ENCODE measurements at places on chromosomes 5 and 9.

GRCh38 chr5:174790906-174791305 is 66.5 kb downstream of the MSX2 start:
- DNase-seq, result no peak

DNA sequence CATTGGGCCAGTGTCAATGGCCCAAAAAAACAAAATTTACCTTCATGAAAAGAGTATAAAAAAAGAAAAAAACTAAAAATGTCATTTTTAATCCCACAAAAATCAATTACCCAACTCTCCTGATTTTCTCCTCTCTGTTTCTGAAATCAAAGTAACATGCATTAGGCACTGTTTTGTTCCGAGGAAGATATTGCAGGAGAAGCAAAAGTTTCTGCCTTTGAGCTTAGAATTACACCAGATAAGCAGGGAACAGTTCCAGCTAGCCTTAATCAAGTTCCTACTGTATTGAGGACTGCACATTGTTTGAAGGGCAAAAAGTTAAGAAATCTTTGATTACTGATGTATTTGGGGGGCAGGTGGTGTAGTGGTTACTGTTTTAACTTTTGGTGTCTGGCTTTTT is 1.1 kb upstream of the PRKAA1 start:
- no peak for DNase-seq

GRCh38 chr5:27474047-27474309 is 435.6 kb upstream of the CDH9 start:
- no peak for DNase-seq

- DNase-seq, result no peak
Measured at GRCh38 chr5:102937894-102938293, 182.0 kb downstream of the GIN1 start.

GRCh38 chr5:103433211-103433610 is 129.4 kb downstream of the NUDT12 start:
- no peak for DNase-seq

DNA sequence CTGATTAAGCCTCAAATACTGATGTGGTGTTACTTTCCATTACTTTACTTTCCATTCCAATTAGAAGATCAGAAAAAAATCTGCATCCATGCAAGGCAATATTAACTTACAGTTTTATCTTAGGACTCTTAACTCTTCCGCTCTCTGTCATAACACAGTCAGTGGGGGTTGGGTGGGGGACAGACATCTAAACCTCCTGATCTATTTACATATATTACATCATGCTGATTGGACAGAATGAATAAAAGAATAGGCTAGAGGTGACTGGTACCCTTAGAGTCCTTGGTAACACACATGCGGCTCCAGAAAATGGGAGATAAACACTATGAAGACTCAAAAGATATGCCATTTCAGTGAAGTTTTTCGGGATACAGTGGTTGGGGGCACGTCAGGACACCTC is 27.6 kb downstream of the RAPGEF6 start:
- no peak for DNase-seq

- DNase-seq, result no peak
Measured at GRCh38 chr5:58071566-58071965, 388.3 kb downstream of the PLK2 start.

GRCh38 chr5:137938751-137939143 is 49.5 kb downstream of the PKD2L2 start:
- no peak for DNase-seq

- DNase-seq, result no peak
Measured at GRCh38 chr5:175219366-175219765, 224.6 kb downstream of the DRD1 start.

DNA sequence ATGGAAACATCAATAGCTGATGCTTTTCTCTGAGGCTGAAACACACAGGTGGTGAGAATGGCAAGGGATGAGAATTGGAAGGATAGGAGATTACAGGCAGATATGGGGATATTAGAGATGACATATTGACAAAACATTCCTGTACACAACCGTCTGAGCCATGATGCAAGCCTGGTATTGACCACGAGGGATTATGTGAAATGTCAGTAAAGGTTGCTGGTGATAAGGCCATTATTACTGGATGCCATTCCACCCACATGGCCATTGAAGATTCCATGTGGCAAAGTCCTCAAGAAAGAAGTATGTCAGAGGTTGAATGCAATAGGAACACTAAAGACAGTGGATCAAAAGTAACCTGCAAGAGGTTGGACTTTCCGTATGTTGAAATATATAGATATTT is 15.7 kb downstream of the GRAMD2B start:
- DNase-seq, result no peak

GRCh38 chr9:78013934-78014333 is 17.7 kb downstream of the GNAQ start:
- no peak for DNase-seq

DNA sequence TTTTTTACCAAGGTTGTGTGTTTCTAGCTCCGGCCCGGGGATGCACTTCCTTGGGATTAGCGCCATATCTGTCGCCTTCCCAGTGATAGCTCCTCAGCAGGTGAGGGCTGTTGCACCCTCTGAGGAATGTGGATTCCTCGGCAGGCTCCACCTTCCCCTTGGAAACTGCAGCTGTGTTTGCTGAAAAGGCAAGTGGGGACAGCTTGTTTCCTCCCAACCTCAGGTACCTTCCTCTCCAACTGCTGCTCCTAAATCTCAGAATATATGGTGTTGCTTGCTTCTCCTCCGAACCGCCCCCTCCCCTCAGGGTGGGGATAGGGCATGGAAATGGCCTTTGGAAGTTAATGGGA is 1.3 kb downstream of the SLC1A1 start:
- peak; percentile 59 for DNase-seq

GRCh38 chr5:94469894-94470329 is 148.5 kb downstream of the KIAA0825 start:
- DNase-seq, result no peak

GRCh38 chr5:120910629-120911028 is 446.5 kb downstream of the PRR16 start:
- no peak for DNase-seq

GRCh38 chr9:135304886-135305285 is 174.7 kb upstream of the PPP1R26 start:
- no peak for DNase-seq

- no peak for DNase-seq
Measured at GRCh38 chr5:172858511-172858989, 24.5 kb downstream of the ERGIC1 start.

DNA sequence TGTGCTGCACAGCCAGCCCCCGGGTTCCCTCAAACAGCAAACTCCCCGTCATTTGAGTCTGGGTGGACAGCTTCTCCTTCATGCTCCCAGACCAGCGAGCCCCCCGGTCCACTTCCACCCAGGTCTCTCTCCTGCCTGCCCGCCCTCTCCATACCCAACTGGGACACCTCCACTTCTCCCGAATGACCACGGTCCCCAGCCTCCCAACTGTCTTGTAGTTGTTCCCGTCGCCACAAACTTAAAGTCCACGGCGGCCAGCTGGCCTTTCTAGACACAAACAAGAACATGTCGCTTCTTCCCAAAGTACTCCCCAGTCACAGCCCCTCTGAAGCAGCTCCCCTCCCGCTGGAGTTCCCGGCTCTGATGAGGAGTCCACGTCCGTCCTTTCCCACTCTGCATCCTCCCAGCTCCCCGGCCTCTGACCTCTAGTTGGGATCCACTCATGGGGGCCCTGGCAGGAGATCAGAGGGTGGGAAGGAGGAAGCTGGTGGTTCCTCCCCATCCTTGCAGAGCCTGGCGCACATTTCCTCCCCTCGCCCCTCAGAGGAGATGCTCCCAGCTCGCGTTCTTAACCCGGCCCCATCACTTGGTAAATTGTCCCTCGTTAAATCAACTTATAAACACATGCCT is 24.1 kb upstream of the PPP1R26 start:
- no peak for DNase-seq

DNA sequence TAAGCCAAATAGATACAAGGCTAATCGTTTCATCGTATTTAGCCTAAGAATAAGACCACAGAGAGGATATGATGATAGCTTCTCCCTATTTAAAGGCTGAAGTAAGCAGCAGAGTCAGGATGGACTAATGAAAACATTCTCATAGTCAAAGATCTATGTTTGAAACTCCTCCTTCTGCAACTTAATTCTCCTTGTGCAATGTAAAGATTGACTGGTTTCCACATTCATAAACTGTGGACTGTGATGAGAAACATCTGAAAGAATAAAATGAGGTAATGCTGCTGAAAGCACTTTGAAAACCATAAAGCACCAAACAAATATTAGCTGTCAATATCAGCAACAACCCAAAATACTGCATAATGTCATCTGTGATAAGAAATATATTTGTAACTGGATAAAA is 361.9 kb downstream of the CSNK1G3 start:
- no peak for DNase-seq

GRCh38 chr5:17172791-17173190 is 44.6 kb upstream of the BASP1 start:
- no peak for DNase-seq

- no peak for DNase-seq
Measured at GRCh38 chr5:111224561-111225345, 569 bp downstream of the CAMK4 start.

DNA sequence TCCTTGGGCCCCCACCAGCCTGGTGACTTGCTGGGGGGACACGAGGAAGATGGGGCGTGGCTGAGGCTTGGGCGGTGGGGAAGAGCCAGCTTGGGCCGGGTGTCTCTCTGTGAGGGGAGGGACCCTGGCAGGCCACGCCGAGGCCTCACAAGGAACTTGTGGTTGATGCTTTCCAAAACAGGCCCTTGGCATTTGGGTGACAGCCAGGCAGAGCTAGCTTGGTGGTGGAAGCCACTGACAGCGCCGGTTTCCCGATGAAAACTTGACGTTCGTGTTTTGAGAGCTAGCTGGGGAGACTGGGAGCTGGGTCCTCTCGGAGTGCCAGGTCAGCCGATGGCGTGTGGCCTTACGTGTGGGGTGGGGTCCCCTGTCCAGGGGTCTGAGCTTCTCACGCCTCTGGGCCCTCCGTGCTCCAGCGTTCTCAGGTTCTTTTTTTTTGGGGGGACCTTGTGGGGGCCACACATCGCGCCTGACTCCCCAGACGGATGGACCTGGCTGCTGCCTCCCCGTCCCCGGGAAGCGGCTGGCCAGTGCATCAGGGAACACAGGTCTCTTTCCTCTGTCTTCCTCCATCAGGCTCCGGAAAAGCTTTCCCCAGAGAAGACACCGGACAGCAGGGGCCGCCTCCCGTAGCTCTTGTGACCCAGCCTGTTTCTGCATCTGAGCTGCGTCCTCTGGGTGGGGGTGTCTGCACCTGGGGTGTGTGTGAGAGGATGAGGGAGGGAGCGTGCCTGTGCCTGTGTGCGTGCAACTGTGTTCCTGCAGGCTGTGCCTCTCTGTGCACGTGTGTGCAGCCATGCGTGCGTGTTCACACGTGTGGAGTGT is 129.3 kb upstream of the LPCAT1 start:
- no peak for DNase-seq

DNA sequence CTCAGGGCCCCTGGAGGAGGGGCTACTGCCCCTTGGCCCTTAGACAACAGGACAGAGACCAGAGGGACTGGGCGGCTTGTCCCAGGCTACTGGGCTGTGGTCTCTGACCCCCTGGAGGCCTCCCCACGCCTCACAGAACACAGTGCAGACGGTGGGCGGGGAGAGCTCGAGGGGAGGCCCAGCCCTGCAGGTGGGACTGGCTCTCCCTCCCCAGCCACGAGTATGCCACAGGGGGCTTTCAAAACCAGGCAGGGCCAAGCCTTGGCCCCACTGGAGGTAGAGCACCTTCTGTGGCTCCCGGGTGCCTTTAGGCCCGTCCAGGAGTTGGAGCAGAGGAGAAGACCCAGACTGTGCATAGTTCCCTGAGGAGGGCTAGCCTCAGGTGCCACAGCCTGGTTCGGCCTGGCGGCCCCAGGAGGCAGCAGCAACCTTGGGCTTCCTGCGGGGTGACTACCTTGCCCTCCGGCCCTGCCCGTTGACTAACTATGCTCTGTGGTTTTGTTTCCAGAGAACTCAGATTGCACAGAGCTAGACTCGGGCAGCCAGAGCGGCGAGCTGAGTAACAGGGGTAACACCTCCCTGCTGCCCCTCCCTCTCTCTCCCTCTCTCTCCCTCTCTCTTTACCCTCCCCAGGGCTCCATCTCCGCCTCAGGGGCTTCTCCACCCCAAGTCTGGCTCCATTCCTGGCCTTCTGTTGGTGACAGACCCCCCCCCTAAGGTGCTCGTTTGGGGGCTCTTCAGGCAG is 15.5 kb downstream of the CARD19 start:
- no peak for DNase-seq

DNA sequence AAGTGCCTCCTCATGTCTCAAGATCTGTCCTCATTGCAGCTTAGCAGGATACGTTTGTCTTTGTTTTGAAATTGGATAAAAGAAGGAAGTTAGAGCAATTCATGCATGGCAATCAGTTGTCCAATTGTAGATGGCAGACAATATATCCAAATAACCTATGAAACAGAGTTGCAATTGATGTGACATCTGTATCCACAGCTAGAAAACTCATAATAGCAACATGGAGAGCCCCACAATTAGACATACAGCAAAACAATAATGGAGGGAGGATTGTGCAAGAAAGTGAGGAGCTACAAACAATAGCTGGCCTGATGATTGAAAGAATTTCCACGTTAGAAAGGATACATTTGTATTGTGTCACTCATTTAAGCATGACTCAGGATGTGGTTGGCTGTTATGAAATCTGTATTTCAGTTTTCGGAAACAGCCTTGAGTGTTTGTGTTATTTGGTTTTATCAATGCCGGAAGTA is 132.0 kb downstream of the FAM174A start:
- DNase-seq, result no peak

GRCh38 chr5:59066367-59067163 is 483.7 kb downstream of the RAB3C start:
- DNase-seq, result no peak

DNA sequence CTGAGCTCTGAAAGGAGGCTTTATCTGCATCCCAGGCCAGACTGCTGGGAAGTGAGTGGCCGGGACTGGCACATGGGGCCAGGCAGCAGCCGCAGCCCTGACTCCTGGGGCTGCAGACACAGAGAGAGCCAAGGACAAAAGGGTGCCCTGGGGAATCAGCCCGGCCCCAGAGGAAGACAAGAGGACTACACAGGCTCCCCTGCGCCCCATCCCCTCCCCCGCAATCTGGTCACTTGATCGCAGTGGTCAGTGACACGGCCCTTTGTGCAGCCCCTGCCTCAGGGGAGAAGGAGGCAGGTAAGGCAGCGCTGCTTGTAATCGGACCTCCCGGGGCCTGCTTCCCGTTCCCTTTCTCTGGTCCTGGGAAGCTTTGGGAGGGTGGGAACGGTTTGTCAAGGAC is 55.5 kb upstream of the FUBP3 start:
- DNase-seq, result peak; percentile 66

- DNase-seq, result no peak
Measured at GRCh38 chr5:157912621-157913325, 53.8 kb upstream of the CLINT1 start.

GRCh38 chr9:125894566-125894965 is 147.4 kb downstream of the PBX3 start:
- no peak for DNase-seq

GRCh38 chr9:132855904-132856303 is 22.2 kb downstream of the AK8 start:
- DNase-seq, result no peak

DNA sequence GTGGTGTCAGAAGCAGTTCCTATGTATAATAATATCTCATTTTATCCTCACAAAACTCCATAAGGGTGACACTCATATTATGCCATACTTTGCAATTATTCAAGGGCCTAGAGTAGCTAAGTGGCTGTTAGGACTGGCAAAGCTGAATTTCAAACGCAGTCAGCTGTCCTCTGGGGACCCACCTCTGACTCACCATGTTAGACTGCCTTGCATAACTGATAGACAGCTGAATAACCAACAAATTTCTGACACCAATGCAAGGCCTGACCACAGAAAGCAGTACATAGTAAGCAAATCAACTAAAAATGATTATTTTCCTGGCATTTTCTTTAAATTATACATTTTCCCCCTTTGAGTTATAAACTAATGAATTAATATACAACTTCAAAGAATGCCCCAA is 251.6 kb upstream of the PTGER4 start:
- DNase-seq, result no peak
